ENCODE measurements at places on chromosomes 12 and 14. TPM values are rescaled to one million over a fixed set of nuclear protein-coding genes. Genes with fewer than 3 reads are reported as not detected.

PLCZ1 gene
- total RNA-seq = not detected

FGF6 gene
- not detected for total RNA-seq

STYK1 gene
- total RNA-seq = not detected

YARS2 gene
- total RNA-seq = 30.6 TPM

RD3L gene
- not detected for total RNA-seq

DDIT3 gene
- 48.3 TPM for total RNA-seq

TNFAIP2 gene
- total RNA-seq = 32.4 TPM

NID2 gene
- total RNA-seq = 85.0 TPM

IKBIP gene
- total RNA-seq = 48.5 TPM

PTHLH gene
- total RNA-seq = not detected

KRT77 gene
- total RNA-seq = not detected

CMA1 gene
- total RNA-seq = not detected

NEDD8 gene
- total RNA-seq = 246 TPM

NOXRED1 gene
- not detected for total RNA-seq

LIN7A gene
- total RNA-seq = 18.3 TPM

SERPINA12 gene
- not detected for total RNA-seq

RAD9B gene
- under 0.01 TPM for total RNA-seq

MMP14 gene
- total RNA-seq = 239 TPM

KLHL33 gene
- 0.50 TPM for total RNA-seq

RTL1 gene
- total RNA-seq = not detected

GTF2A1 gene
- total RNA-seq = 12.6 TPM

REM2 gene
- 0.30 TPM for total RNA-seq

ZFHX2 gene
- 0.17 TPM for total RNA-seq

NOVA1 gene
- 1.7 TPM for total RNA-seq

BCL2L2 gene
- 13.4 TPM for total RNA-seq

CORO1C gene
- total RNA-seq = 223 TPM

C12orf50 gene
- not detected for total RNA-seq

JAG2 gene
- total RNA-seq = 0.30 TPM

DPY19L2 gene
- 2.5 TPM for total RNA-seq

KRT75 gene
- not detected for total RNA-seq

ARHGAP9 gene
- total RNA-seq = not detected

CYP27B1 gene
- 0.15 TPM for total RNA-seq

GPRC5A gene
- total RNA-seq = 6.1 TPM

SMCO2 gene
- not detected for total RNA-seq

Measured in bronchus fibroblast of lung (primary cell).